ENCODE measurements at places on chromosomes 11 and 22.
A peak's percentile ranks its signal among the peaks of the same experiment; 100 is the strongest.

DNA sequence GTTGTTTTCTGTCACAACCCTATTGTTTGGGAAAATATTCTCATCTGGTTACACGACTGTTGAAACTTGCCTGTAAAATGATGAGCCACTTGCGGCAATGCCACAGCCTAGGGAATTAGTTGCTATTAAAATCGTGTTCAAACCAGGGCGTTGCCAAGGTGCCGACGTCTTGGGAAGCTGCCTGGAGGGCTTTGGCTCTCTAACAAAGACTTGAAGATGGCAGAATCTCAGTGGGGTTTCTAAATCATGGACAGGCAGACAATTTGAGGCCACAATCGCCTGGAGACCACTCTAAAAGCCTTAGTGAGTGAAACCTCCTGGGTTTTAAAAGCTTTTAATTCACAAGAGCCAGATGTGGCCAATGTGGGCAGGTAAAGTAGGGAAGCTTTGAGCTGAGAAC is 117.2 kb upstream of the BMAL1 start:
- no peak for DNase-seq

DNA sequence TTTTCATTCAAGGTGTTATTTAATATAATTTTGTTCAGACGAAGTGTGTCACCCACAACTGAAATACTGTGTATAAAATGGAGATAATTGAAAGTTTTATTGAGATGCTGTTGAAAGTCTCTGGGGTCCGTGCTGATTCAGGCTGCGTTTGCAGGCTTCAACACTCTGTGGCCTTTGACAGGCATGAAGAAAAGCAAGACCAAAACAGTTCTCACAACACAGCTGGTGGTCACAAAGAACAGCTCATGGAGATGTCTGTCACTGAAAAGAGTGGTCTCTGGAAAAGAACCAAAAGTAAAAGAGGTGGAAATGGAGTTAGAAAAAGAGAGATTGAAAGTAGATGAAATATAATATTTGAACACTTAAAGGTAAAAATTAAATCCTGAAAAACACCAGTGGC is 9.8 kb upstream of the MPPED2 start:
- no peak for DNase-seq

DNA sequence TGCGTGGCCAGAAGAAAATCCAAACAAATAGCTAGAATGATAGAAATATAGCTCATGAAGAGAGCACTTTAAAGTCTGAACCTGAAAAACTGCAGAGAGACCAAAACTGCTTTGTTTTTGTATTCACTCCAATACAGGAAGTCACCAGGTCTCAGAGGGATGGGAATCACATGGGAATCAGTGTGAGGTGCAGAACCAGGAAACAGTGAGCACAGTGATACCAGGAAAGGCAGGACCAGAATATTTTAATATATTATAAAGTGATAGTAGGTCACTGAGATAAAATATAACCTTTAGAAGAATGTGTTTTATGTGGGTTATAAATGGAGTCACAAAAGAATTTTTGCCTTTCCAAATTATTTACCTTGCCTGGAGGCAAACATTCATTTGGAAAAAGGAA is 277.3 kb downstream of the CASP12 start:
- DNase-seq, result no peak

DNA sequence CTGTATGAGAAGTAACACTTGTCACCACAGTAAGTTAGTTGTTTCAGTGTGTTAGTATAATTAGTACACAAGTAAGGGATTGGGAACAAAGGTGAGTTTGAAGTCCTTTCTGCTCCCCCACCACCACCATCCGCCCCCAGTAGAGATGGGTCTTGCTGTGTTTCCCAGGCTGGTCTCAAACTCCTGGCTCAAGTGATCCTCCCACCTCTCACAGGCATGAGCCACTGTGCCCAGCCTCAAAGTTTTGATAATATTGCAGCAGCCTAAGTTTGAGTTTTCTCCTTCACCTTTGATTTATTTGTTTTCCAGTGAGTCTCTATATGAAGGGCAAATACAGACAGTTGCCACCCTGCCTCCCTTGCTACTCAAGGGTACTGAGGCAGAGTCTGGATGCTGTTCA is 23.7 kb upstream of the GRK2 start:
- no peak for DNase-seq

- DNase-seq, result no peak
These were observed 696.3 kb downstream of the DLG2 start for GRCh38 chr11:84930863-84931262.

- no peak for DNase-seq
These were observed 44.1 kb downstream of the RPS6KA4 start for GRCh38 chr11:64403106-64403505.

DNA sequence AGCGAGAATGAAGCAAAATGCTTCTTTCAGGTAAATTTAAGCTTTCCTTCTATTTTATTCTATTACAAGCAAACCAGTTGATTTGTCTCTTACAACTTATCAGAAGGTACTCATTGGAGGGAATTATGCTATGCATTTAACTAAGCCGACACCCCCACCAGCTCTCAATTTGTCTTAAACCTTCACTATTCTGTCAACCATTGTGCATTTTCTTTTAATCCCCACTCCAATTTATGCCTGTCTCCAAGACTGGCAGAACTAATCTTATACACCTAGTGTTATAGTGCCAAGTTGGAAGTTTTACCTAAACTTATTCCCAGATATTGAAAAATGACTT is 12.5 kb downstream of the TAF1D start:
- no peak for DNase-seq

GRCh38 chr22:18966748-18967147 is 30.7 kb upstream of the PRODH start:
- peak; percentile 56 for DNase-seq

DNA sequence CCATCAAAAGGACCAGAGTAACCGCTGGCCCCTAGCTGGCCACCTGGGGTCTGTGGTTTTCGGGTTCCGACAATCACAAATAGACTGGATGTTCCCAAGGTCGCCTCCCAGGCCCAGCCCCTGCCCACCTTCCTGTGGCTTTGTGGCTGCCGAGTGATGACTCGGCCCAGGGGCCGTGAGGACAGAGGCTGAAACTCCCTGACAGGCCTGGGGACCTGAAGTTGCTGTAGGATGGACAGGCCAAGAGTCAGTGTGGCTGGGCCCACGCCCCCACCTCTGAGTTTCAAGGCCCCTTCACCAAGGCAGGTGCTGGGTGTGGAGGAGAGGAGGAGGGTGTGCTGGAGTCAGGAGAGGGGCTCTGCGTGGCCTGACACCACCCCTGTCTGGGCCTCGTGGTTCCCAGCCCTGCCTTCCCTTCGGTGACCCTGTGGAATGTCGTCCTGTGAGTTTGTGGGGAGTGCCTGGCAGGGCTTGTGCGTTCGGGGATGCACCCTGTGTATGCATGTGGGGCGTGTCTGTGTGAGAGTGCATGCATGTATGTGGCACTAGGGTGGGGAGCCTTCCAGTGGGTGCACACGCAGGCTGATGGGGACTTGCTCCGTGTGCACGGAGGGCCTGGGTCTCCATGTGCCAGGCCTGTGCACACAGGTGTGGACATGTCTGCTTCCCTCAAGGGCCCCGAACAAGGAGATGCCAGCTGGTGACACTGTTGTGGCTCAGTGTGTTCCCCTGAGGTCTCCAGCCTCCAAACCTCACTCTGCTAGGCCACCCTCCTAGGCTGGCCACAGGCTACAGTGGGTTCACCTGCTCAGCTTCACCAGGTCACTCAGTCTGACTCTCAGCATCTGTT is 8.4 kb upstream of the MGAT3 start:
- DNase-seq, result no peak

DNA sequence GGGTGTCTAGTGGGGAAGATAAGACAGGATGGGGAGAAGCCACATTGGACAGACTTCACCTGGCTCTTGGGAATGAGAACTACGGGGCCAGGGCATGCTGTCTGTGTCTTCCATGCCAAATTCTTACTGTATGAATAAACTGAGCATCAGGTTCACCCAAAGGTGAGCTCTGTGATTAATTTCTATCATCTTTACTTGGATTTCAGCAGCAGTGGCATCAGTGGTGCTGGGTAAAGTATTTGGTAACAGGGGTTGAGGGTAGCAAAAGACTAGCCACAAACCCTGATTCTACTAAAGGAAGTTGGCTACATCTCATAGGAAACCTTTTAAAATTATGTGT is 38.8 kb downstream of the IRAG1 start:
- no peak for DNase-seq

- DNase-seq, result no peak
These were observed 60.9 kb downstream of the PDHX start for GRCh38 chr11:34977089-34977912.

- no peak for DNase-seq
These were observed 23.9 kb upstream of the CCDC86 start for GRCh38 chr11:60818057-60818456.

- peak; percentile 34 for DNase-seq
These were observed 7.4 kb downstream of the DUSP8 start for GRCh38 chr11:1564535-1565172.

DNA sequence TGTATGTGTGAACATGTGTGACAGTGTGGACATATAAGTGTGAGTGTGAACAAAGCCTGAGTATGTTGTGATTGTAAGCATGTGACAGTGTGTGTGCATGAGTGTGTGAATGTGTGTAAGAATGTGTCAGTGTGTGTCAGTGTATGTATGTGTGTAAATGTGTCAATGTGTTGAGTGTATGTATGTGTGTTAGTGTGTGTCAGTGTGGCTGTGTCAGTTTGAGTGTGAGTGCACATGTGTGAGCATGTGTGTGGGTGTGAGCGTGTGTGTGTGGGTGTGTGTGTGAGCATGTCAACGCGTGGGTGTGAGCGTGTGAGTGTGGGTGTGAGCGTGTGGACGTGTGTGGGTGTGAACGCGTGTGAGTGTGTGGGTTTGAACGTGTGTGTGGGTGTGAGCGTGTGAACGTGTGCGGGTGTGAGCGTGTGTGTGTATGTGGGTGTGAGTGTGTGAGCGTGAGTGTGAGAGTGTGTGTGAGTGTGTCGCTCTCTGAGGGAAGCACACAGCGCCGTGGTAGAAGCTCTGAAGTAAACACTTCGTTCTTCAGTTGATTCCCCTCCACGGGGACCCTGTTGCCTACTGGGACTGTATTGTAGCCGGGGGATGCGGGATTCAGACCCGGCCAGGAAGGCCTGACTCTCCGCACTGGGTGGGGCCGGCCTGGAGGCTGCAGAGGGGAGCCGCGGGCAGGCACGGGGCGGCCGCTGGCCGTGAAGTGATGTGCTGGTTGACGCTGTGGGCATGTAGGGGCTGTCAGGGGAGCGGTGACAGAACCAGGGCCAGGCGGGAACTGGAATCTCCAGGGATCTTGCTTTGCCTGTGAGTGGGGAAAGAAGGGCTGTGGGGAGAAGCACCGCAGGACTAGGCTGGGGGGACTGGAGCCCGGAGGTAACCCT is 21.1 kb downstream of the RPS6KA4 start:
- no peak for DNase-seq

GRCh38 chr11:57653163-57653562 is 3.5 kb upstream of the YPEL4 start:
- peak; percentile 42 for DNase-seq

DNA sequence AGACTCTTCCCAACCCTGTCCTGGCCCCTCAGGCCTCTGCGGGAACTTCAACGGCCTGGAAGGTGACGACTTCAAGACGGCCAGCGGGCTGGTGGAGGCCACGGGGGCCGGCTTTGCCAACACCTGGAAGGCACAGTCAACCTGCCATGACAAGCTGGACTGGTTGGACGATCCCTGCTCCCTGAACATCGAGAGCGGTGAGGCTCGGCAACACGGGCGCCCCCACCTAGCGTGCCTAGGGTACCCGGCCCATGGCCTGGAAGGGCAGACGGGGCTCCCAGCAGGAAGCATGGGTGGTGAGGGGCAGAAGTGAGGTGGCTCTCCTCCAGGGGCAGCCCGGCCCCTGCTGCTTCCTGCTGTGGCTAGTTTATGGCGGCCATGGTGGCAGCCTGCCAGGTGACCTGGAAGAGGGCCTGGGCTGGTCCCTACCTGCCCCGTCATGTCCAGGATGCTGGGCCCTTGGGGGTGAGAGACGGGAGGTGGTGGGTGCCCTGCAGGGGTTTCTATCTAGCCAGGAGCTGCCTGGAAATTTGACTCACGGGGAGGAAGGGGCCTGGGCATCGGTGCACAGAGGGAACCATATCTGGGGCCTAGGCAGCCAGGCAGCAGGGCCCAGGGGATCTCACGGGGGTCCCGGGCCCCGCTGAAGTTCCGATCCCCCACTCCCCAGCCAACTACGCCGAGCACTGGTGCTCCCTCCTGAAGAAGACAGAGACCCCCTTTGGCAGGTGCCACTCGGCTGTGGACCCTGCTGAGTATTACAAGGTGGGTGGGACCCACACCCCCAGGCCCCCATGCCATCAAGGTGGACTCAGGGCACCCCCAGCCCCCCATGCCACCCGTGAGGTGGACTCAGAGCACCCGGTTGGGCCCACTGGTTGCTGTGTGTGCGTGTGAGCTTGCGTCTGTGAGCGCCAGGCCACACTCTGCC is 9.2 kb downstream of the MUC2 start:
- DNase-seq, result no peak

DNA sequence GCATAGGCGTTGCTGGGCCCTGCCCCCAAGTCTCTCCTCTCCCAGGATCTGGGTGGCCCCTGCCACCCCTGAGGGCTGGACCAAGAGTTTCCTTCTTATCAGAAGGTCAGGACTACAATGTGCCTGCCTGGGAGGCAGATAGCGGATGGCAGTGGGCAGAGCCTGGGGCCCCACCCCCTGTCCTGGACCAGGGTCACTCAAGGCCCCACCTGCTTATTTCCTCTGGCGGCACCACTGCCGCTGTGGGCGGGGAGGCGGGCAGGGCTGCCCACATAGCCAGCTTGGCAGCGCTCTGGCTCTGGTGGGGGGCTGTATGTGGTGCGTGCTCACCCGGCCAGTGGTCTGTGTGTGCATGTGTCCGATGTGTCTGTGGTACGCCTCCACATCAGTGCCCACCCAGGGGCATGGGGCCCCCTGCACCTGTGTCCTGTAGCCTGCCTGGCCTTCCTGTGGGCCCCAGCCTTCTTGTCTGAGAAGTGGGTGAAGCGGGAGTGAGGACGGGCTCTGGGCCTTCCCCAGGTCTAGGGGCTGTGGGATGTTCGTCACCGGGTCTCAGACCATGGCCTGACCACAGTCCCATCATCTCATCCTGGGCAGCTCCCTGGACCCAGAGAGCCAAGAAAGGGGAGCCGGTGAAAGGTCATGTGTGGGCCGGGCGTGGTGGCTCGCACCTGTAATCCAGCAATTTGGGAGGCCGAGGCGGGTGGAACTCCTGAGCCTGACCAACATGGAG is 3.0 kb downstream of the GAS2L1 start:
- peak; percentile 40 for DNase-seq

DNA sequence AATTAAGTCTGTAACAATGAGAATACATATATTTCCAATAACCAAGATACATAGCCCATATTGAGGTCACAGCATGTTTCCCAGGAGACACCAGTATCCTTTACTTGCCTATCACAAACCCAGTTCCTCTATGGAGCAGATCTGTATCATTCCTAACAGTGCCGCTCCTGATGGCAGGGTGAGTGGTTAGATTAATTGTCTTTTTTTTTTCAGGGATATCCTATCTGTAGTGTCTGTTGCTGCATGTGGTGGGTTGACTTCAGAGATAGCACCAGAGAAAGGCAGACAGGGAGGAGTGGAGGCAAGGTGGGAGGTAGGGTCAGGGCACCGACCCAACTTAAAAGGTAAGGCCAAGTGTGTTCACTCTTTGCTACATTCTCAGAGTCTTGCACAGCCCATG is 2.8 kb downstream of the MTNR1B start:
- DNase-seq, result no peak

GRCh38 chr11:31340903-31341572 is 28.5 kb downstream of the DCDC1 start:
- DNase-seq, result peak; percentile 6

GRCh38 chr22:19986410-19987341 is 29.9 kb downstream of the ARVCF start:
- peak; percentile 95 for DNase-seq
